ENCODE measurements at places on chromosomes 2 and 18. TPM values are rescaled to one million over a fixed set of nuclear protein-coding genes. Genes with fewer than 3 reads are reported as not detected.

Gene SH3RF3
- 7.4 TPM for total RNA-seq

Gene NAT8
- not detected for total RNA-seq

Gene SMAD4
- 80.6 TPM for total RNA-seq

Gene ITGB6
- 0.07 TPM for total RNA-seq

Gene ARHGEF4
- not detected for total RNA-seq
